Activated T-helper 2 cell treated with anti-CD3 and anti-CD28 coated beads, Interferon-gamma antibody, Interleukin-2, Interleukin-4, amounts not matched to agents 10 μg/mL and 5 μg/mL and 100 μg/mL, durations not matched to agents 14 hours and 24 hours and 36 hours (primary cell): ENCODE measurements at places on chromosomes 6 and 20. TPM values are rescaled to one million over a fixed set of nuclear protein-coding genes. Genes with fewer than 3 reads are reported as not detected.

DNA sequence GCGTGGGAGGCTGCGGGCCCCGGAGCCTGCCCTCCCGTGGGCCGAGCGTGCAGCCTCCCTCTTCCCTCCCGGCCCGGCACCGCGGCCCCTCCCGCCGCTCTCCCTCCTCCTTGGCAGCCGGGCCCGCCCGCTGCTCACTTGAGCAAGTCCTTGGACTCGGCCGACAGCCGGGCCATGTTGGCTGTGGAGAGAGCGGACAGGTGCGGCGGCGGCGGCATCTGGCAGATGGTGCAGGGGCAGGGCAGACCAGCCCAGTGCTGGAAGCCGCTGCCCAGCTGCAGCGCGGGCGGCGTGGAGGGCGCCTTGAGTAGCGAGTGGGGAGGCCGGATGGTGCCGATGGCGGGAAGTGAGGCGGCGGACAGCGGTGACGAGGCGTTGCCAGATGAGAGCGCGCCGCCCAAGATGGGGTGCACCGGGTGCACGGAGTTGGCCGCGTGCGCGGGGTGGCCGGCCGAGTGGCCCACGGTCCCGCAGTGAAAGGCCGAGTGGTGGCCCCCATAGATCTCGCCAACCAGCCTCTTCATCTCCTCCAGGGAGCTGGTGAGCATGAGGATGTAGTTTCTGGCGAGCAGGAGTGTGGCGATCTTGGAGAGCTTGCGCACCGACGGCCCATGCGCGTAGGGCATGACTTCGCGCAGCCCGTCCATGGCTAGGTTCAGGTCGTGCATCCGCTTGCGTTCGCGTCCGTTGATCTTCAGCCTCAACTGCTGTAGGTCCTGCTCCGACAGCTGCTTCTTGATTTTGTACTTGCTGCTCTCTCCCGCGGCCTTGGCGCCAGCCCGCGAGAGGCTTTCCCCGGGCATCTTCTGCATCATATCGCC, 766 bp downstream of the OLIG3 start:
- H3K4me3 ChIP-seq = peak overlapping the region; percentile 30
- no peak overlapping the region for H3K27ac ChIP-seq
- no peak for DNase-seq
- H3K36me3 ChIP-seq = peaks cover 4% of the 10 kb centered on the region
- H3K4me1 ChIP-seq = peaks cover 45% of the 10 kb centered on the region
- H3K27me3 ChIP-seq = peaks cover 93% of the 10 kb centered on the region

GRCh38 chr20:34604980-34605788, 46.7 kb downstream of the MAP1LC3A start:
- no peaks in the 10 kb centered on the region for H3K27me3 ChIP-seq
- no peak for DNase-seq
- peaks cover 4% of the 10 kb centered on the region for H3K4me1 ChIP-seq
- no peak overlapping the region for H3K4me3 ChIP-seq
- no peaks in the 10 kb centered on the region for H3K36me3 ChIP-seq

- H3K27ac ChIP-seq = no peak overlapping the region
- no peaks in the 10 kb centered on the region for H3K27me3 ChIP-seq
- H3K4me1 ChIP-seq = no peaks in the 10 kb centered on the region
- no peak overlapping the region for H3K4me3 ChIP-seq
- no peaks in the 10 kb centered on the region for H3K36me3 ChIP-seq
Observed at GRCh38 chr6:40097590-40097989, 163.3 kb upstream of the MOCS1 start.

- no peak overlapping the region for H3K27ac ChIP-seq
- H3K36me3 ChIP-seq = no peaks in the 10 kb centered on the region
- no peaks in the 10 kb centered on the region for H3K4me1 ChIP-seq
- no peak overlapping the region for H3K4me3 ChIP-seq
- DNase-seq = no peak
- peaks cover 7% of the 10 kb centered on the region for H3K27me3 ChIP-seq
Observed at GRCh38 chr6:18306977-18307376, 42.6 kb upstream of the DEK start.

DNA sequence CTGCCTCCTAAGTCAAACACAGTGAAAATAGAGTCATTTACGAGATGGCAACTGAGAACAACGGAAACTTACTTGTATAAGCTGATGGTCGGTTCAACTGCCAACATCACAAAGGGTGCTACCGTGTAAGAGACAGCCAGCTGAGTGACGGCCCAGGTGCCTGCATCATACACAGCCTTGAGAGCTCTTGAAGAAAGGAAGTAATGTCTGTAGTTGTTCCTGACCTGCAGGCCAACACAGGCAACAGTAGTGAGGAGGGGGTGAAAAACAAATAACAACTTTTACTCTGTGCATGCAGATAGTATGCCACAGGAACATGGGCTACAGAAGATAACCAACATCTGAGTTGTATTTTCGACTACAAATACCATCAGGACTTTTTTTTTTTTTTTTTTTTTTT, 102.7 kb downstream of the MBOAT1 start:
- no peak overlapping the region for H3K4me3 ChIP-seq
- H3K36me3 ChIP-seq = peaks cover 55% of the 10 kb centered on the region
- DNase-seq = no peak
- H3K4me1 ChIP-seq = no peaks in the 10 kb centered on the region
- no peaks in the 10 kb centered on the region for H3K27me3 ChIP-seq

DNA sequence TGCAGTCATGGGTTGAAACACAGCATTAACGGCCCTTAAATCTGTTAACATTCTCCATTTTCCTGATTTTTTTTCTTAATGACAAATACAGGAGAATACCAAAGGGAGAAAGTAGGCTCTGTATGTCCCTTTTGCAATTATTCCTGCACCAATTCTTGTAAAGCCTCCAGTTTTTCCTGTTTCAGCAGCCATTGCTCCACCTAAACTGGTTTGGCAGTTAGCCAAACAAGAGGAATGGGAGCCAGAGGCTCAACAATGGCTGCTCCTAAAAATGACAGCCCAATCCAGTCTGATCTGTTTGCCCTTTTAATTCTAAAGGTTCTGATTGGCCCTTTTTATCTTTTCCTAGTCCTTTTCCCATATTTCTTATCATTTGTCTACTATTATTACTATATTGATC, 284.2 kb upstream of the SGK1 start:
- H3K27me3 ChIP-seq = no peaks in the 10 kb centered on the region
- DNase-seq = no peak
- H3K4me3 ChIP-seq = no peak overlapping the region
- H3K27ac ChIP-seq = no peak overlapping the region
- H3K4me1 ChIP-seq = no peaks in the 10 kb centered on the region
- H3K36me3 ChIP-seq = no peaks in the 10 kb centered on the region

DNA sequence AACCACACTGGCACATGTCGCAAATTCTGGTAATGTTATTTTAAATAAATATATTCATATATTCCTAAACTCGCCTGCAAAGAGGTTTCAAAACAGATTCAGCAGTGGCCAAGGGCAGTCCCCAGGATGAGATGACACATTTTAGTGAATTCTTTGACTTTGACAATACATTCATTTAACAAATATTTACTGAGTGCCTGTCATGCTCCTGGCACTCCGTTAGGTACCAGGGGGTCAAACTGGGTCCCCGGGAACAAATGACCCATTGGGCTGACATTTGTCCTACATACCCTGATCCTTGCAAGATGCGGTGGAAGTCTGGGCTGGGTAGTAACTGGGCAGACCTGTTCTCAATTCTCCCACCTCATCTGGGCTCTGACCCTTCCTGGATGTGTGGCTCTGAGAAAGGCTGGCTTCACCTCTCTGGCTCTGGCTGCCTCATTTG, 74.9 kb downstream of the FYN start:
- no peak overlapping the region for H3K4me3 ChIP-seq
- peaks cover 76% of the 10 kb centered on the region for H3K4me1 ChIP-seq
- no peaks in the 10 kb centered on the region for H3K27me3 ChIP-seq
- no peak for DNase-seq
- H3K36me3 ChIP-seq = peaks cover 82% of the 10 kb centered on the region

DNA sequence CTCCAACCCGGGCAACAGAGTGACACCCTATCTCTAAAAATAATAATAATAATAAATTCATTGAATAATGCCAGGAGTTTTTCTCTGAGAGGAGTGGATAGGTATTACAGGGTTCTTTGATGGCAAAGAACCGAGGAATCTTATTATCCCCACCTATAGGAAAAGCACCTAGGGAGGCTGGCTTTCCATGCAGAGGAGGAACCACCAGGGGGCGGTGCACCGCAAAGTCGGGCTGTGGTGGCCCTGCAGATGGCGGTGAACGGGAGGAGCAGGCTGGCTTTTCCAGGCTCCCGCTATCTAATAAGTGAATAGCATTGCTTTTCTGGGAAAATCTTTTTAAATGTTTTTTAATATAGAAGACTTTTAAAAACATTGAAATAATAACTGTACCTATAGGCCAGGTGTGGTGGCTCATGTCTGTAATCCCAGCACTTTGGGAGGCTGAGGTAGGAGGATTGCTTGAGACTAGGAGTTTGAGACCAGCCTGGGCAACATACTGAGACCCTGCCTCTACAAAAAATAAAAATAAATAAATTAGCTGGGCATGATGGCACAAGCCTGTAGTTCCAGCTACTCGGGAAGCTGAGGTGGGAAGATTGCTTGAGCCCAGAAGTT, 864.2 kb downstream of the KIF16B start:
- no peaks in the 10 kb centered on the region for H3K27me3 ChIP-seq
- peak; percentile 10 for DNase-seq
- no peak overlapping the region for H3K27ac ChIP-seq
- no peaks in the 10 kb centered on the region for H3K36me3 ChIP-seq

DNA sequence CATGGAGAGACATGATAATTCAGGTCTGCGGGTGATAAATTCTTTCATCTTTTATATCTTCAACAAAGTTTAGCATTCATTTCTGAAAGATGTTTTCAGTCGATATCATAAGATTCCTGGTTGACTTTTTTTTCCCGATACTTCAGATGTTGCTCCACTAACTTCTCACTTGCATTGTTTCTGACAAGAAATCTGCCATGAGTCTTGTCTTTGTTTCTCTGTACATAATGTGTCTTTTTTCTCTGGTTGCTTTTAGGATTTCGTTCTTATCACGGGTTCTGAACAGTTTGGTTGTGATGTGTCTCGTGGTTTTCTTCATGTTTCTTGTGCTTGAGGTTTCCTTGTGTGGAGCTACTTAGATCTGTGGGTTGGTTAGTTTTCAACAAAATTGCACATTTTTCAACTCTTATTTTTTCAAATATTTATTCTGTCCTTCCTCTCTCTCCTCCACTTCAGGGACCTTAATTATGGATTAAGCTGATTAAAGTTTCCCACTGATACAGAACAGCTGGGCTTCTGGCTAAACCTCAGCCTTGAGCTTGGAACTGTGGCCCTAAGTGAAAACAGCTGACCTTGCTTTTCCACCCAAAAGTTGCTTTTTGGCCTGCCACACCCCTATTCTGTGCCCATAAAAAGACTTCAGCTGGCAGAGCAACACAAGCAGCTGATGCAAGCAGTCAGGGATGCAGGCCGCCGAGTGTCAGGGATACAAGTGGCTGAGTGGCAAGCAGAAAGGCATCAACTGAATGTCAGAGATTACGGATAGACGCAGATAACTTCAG, 97.9 kb upstream of the SNX9 start:
- H3K27ac ChIP-seq = no peak overlapping the region
- no peaks in the 10 kb centered on the region for H3K4me1 ChIP-seq
- H3K36me3 ChIP-seq = peaks cover 3% of the 10 kb centered on the region
- no peak for DNase-seq
- H3K4me3 ChIP-seq = no peak overlapping the region

DNA sequence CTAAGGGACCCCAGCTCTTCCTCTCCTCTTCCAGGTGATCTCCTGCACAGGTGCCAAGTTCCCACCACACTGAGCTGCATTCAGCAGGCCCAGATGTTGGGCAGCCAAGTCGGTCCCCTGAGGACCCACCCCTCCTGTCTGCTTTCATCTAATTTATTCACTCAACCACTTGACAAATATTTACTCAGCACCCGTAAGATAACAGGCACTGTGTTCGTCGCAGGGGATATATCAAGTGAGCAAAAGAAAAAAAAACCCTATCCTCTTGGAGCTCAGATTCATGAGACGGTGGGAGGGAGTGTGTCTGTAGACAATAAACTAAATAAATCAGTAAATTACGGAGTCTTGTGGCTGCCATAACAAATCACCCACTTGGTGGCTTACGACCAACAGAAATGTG, 143.6 kb downstream of the MRPL14 start:
- H3K27me3 ChIP-seq = no peaks in the 10 kb centered on the region
- no peaks in the 10 kb centered on the region for H3K36me3 ChIP-seq
- H3K27ac ChIP-seq = no peak overlapping the region
- no peak overlapping the region for H3K4me3 ChIP-seq
- no peak for DNase-seq
- no peaks in the 10 kb centered on the region for H3K4me1 ChIP-seq

The GJA10 gene
- 0.11 and 0.32 TPM in 2 replicates for total RNA-seq

DNA sequence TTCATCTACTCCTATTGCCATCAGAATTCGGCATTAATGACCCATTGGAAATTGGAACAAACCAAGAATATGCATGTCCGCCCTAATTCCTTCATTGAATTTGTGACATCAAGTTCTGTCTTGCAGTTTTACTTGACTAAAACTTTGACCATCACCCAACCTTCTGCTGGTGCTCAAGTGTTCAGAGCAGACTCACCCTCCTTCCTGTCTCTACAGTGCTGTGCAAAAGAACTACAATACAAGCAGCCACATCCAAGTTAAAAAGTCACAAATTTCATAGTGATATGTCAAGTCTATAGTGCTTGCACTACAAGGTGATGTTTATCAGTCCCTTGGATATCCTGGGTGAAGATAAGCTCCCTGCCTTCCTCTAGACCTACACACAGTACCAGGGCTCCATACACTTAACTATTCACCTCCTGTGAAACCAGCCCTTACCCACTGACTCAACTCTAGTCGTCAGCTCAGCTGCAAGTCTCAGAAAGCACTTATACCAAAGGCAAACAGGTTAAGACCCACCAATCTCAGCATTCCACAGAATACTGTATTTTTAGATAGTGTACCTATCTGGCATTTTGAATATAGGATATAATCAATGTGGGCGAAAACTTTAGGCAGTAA, 23.6 kb downstream of the SNX5 start:
- no peaks in the 10 kb centered on the region for H3K27me3 ChIP-seq
- peaks cover 21% of the 10 kb centered on the region for H3K4me1 ChIP-seq
- H3K36me3 ChIP-seq = peaks cover 96% of the 10 kb centered on the region
- H3K4me3 ChIP-seq = no peak overlapping the region
- peak overlapping the region; percentile 47 for H3K27ac ChIP-seq
- DNase-seq = no peak

DNA sequence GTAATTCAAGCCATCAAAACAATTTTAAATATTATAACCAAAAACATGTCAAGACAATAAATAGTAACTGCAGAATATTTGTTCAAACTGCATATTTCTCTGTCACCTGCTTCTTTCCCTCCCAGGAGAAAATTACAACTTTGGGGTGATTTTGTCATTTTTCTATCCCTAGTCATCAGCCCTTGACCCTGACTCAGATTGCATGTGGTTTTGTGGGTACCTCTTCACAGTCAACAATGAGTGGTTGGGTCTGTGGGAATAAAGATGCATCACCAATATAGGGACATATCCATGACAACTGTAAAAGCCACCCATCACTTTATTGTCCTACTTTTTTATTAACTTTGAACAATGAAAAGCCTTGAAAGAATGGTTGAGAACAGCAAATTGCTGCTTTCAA, 7.3 kb downstream of the COL10A1 start:
- peaks cover 2% of the 10 kb centered on the region for H3K4me1 ChIP-seq
- DNase-seq = no peak
- no peak overlapping the region for H3K4me3 ChIP-seq
- H3K27ac ChIP-seq = no peak overlapping the region
